ENCODE measurements at places on chromosomes 1 and 21.

DNA sequence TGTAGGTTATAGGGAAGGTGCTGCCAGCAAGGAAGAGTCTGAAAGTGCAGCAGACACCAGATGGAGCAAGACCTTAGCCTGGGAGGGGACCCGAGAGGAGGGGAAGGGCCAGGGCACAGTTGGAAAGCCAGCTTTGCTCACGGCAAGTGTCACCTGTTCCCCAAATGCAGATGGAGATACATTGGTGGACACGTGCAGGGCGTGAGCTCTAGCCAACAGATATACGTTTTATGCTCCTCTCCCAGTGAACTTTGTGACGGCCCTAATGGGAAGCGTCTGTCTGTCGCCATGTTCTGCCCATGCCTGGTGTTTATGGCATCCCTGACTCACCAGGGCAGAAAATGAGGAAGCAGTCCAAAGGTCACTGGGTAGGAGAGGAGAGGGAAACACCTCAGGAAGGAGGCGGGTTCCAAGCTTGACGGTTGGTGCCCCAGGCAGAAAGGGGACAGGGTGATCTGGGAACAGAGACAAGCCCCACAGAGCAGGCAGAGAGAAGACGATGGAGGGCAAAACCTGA is 7.6 kb downstream of the GPA33 start:
- no peak for DNase-seq

DNA sequence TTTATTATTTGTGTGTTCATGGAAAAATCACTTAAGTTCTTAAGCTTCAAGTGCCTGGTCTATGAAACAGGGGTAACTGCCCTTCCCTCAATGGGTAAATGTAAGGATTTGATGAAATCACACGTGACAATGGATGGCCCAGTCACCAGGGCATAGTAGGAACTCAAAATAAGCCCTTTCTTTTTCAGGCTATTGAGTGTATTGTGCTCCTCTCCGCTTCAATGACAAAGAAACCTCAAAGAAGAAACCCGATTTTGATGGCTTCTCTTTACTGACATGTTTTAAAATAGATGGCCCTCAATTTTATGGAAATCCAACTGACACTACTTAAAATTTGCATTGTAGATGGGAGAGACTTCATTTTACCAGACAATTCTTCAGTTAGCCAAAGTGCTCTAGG is 543.5 kb downstream of the OMA1 start:
- no peak for DNase-seq

DNA sequence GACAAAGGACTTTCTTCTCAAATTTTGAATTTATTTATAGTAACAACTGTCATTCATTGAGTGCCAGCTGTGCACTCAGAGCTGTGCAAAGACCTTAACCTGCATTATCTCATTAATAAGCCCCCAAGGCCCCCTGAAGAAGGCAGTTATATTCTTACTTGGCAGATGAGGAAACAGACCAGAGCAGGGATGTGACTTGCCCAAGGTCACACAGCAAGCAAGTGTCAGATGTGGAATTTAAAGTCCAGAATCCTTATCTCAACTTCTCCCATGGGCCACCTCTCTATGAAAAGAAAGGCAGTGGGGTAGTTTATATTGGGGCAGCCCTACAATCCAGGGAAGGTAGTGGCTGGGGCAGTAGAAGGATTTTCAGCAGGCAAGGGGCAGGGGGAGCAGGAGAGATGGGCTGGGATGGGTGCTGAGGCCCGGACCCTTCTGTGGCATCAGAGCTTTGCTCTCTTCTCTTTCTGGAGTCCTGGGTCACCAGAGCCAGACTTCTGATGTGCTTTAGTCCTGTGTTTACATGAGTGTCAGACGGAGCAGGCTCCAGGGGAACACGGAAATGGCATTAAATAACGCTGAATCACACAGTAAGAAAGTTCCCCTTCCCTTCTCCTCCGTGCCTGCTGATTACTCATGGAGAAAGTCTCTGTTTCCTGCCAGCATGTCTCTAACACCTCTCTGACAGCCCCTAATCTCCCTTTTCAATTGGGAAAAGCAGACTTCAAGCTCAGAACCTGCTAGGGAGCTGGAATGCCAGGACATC is 39.5 kb downstream of the EPHB2 start:
- no peak for DNase-seq

DNA sequence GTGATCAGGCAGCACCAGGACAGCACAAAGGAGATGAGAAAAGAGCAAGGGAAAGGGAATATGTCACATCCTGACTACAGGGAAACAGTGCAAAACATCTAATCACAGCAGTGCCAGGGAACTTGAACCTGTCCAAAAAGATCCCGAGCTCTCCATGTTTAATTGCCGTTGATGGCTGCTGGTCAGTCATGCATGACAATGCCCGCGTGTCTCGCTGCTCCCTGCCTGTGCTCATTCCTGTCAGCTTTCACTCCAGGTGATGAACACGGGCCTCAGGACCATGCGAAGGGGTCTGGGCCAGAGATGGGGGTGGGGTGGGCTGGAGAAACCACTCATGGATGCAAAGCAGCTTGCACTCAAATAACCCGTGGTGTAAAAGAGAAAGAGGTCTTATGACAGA is 287.0 kb downstream of the GPATCH2 start:
- no peak for DNase-seq

- peak; percentile 10 for DNase-seq
Measured at GRCh38 chr1:217322834-217323233, 308.1 kb downstream of the GPATCH2 start.

DNA sequence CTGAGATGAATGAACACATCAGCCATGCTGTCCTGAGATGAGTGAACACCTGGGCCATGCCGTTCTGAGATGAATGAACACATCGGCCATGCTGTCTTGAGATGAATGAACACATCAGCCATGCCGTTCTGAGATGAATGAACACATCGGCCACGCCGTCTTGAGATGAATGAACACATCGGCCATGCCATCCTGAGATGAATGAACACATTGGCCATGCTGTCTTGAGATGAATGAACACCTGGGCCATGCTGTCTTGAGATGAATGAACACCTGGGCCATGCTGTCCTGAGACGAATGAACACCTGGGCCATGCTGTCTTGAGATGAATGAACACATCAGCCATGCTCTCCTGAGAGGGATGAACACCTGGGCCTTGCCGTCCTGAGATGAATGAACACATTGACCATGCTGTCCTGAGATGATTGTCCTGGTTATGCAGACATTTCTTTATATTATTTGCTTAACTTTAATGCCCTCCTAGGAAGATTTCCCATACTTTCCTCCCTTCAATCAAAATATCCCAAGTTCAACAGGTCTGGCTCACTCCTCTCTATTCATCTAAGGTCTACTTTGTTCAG is 48.6 kb upstream of the COL6A1 start:
- DNase-seq, result no peak
